ENCODE measurements at places on chromosomes 6 and 20.

DNA sequence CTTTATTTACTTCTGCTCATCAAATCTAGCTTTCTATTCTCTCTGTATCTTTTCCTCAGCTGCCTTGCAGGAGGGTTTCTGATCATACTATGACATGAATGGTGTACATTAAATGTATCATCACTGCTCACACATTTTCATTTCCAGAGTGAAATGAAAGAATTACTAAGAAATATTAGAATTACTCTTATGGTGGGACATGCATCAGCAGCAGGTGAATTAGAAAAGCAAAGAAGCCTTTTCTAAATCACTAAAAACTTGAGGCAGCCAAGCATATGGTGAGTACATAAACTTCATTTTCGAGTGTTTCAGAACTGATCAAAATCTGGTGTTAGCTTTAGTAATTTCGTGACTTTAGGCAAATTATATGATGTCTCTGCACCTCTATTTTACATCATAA lies 23.6 kb downstream of the IL17A start:
- no peak for DNase-seq

DNA sequence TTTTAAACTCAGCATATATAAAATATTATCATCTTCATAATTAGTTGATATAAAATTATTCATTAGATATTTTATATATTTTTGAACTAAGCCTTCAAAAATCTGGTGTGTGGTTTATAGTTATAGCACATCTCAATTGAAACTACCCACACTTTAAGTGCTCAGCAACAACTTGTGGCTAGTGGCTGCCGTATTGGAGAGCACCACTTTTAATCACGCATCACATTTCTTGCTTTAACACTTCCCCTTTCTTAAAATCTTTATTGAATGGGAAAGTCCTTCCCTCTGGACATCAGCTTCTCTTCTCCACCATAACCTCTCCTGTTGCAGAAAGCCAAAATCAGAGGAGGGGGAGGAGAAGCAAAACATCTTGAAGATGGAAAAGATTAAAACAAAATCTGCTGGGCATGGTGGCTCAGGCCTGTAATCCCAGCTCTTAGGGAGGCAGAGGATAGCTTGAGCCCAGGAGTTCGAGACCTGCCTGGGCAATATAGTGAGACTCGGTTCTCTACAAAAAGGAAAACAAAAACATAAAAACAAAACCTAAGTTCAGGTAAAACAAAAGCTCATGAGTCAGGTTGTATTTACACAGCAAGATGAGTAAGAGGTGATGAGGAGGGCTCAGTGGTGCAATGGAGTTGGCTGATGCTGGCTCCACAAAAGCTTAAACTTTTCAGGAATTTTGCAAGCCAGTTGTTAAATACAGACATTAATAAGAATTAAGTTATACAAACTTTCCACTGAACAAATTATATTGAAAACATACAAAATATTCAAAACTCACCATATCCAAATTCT lies 237.0 kb upstream of the SUPT3H start:
- DNase-seq = no peak

GRCh38 chr6:63372951-63373533 lies 53.3 kb upstream of the LGSN start:
- no peak for DNase-seq

GRCh38 chr6:85490516-85491248 lies 40.8 kb downstream of the NT5E start:
- no peak for DNase-seq

GRCh38 chr6:10205892-10206291 lies 209.0 kb downstream of the TFAP2A start:
- DNase-seq = no peak

- DNase-seq = no peak
Measured at GRCh38 chr20:34896086-34896621, 19.7 kb downstream of the ACSS2 start.

- no peak for DNase-seq
Measured at GRCh38 chr6:117629119-117629660, 26.9 kb upstream of the GOPC start.

- no peak for DNase-seq
Measured at GRCh38 chr6:19838442-19839236, 1.5 kb downstream of the ID4 start.

DNA sequence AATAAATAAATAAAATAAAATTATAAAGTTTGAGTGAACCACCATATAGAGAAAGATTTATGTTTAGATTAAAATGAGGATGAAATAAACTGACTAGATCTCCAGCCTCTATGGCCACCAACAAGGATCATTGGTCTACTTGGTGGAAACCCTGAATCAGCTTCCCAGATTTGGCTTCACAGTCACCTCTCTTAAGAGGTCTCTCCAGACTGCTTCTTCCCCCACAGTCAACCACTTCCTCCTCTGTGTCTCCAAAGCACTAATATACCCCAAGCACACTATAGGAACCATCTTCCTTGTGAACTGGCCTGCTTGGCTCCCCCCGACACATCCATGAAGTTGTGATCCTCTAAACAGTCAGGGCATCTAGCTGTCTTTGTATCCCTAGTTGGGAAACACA lies 529.6 kb upstream of the RNF217 start:
- no peak for DNase-seq

- DNase-seq = no peak
Measured at GRCh38 chr6:231779-232178, 60.5 kb upstream of the DUSP22 start.

DNA sequence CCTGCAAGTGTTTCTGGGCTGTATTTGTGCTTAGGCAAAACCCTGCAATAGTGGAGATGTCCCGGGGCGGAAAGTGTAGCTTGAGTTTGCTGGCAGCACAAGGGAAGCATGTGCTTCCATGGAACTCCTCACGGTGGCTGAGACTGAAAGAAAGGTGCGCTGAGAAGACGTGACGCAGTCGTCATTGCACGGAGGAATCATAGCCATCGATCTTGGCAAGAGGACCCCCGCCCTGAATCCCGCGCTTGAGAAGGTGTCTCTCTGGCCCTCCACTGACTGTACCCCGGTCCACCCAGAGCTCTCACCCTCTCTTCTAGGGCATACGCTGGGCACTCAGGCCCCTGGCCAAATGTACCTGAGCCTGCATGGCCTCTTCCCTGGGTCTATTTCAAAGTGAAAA lies 1081.8 kb upstream of the DEFB115 start:
- no peak for DNase-seq
